NCI-H1417 treated with DMSO at 0.1 percent for 48 hours (cell line): ENCODE measurements at places on chromosomes 13 and 19.
A peak's percentile ranks its signal among the peaks of the same experiment; 100 is the strongest.

DNA sequence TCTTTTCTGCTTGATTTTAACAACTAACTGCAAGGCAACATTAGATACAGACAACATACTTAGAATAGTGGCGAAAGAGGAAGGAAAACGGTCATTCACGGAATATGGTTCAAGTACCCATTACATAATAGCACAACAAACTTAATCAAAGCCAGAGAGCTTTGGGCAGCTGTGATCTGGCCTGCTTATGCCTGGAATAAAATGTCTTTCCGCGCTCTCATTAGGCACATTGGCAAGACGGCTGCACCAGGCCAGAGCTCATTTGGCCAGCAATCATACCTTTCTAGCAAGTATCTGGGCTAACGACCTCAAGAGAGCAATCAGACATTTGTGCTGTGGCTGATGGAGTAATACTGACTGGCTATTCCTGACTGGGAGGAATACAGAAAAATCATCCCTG lies 112.8 kb downstream of the NALCN start:
- DNase-seq = no peak

DNA sequence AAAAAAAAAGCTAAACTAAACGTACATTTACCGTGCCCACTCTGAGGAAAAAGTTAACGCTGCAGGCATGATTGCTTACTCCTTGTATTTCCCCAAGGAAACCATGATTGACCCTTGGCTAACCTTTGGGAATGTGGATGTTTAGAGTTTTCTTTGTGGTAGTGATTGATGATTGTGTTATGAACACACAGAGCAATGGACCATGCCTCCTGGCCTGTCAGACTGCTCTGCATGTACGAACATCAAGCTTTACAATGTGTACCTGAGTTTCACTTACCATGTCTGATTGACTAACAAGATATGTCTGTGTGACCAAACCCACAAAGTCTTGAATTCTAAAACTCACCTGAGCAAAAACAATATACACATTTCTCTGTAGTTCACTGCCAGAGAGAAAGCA lies 35.1 kb downstream of the MYCBP2 start:
- DNase-seq = no peak

GRCh38 chr19:897442-898039 lies 4.3 kb downstream of the RNU6-9 start:
- no peak for DNase-seq

GRCh38 chr13:73924607-73925006 lies 209.6 kb downstream of the KLF12 start:
- DNase-seq = no peak

DNA sequence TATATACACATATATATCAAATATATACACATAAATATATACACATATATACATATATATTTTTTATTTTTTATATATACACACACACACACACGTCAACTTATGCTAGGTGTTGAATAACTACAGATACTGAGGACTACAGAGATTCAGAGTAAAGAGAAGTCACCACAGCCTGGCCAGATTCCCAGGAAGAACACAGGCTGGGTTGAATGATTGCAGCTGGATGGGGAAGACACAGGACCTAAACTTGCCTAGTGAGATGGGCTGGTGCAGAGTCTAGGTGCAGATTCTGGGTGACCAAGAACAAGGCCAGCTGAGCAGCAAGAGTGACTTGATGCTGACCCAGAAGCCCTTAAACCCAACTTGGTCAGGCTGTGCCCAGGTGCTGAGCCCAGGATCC lies 241.3 kb downstream of the KCTD12 start:
- DNase-seq = no peak

DNA sequence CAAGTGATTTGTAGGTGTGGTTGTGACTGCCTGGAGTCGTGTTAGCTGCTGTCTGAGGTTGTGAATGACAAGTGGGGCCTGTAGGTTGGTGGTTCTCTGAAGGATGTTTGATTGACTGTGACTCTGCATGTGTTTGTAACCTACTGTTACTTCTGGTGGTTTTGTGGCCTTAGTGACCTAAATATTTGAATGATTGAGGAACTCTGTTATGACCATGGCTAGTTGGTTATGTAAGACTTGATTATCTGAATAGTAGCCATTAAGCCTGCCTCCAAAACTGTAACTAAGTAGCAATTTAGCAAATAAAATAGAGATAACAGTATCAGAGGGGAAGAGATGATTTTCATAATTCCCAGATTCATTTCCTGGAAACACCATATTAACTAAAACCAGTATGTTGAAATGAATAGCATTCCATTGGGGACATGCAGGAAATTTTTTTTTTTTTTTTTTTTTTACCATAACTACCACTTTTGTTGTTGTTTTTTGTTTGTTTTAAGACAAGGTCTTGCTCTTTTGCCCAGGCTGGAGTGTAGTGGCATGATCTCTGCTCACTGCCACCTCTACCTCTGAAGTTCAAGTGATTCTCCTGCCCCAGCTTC lies 865 bp downstream of the ZNF382 start:
- DNase-seq = no peak

DNA sequence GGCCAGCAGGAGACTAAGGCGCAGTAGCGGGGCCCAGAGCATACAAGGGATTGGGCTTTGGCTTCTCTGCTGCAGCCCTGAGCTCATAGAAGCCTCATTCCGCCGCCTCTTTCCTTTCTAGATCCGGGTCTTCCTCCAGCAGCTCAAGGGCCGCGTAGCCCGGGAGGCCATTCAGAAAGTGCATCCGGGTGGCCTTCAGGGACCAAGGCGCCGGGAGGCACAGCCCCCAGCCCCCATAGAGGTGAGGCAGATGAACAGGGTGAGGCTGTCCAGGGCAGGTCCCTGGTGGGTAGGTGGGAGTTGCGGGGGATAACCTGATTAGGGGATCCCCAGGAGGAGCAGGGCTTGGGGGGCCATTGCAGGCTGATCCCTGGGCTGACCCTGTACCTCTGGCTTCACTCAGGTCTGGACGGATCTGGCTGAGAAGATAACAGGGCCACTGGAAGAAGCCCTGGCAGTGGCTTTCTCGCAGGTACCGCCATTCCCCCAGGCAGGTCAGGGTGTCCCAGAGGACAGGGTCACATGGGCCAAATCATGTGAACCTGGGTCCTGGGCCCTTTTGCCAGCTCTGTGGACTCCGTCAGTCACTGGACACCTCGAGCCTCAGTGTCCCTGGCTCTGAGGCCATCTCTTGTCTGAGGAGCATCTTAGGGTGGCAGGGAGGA lies 1.3 kb downstream of the SNAPC2 start:
- no peak for DNase-seq

DNA sequence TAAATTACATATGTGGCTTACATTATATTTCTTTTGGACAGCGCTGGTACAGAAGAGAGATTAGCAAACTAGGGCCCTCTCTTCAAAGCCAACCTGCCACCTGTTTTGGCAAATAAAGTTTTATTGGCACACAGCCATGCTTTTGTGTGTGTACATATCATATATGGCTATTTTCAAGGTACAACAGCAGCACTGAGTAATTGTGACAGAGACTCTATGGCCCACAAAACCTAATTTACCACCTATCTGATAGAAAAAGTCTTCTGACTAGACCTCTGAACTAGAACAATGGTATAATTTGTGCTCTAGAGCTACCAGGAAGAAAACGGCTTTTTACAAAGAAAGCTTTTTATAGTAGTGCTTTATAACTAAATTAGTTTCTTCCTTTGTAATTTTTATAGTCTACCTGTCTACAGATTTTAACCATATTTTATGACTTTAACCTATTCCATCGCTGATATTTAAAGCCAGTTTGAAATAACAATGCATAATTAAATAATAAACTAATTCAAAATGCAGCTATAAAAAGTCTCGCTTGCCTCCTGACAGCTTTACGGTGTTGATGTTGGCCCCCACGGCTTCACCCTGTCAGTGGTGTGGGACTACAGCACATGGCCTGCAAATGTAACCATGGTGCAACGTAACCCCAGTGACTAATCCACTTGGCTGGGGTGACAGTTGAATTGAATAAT lies 17.7 kb upstream of the DPY19L3 start:
- DNase-seq = no peak

DNA sequence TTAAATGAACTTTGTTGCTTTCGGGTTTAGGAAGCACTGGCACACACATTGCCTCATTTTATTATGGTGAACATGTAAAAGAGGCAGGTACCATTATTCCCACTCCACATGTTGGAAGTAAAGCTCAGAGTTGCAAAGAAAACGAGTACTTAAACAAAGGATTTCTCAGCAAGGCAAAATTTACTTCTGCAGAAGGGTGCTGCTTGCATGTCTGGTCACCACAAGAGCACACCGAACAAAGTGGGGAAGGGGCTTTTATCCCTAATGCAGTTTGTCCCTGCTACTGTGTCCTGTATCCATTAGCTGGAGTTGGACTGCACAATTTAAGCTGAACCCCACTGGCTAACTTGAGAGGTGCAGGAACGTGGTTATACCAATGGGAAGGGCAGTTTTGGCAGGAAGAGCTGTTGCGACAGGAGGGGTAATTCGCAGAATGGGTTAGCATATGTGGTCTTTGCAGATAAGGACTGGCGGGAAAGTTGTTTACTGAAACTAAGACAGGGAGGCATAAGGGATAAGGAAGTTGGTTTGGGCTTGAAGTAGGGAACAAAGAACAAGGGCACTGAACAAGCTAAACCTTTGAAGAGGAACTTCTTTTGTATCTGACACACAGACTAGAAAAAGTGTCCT lies 545.5 kb downstream of the UQCRFS1 start:
- DNase-seq = no peak

DNA sequence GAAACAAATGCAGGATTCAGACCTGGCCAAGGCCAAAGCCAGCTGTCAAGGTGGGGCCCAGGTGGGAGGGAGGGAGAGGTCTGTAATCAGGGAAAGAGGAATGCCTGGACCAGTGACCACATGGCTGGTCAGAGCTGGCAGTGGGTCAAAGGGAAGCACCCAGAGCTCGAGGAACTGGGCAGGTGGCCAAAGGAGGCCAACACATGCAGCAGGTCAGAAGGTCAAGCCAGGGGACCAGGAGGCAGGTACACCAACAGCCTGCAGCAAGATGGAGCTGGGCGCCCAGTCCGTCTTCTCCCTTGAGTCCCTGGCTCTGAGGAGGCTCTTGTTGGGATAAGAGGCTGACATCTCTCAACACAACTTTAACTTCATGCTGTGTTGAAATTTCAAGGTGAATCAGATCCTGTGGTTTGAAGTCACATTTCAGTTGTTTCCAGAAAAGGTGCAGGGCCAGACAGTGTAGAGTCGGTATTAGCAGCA lies 17.1 kb downstream of the GPATCH1 start:
- DNase-seq = no peak

DNA sequence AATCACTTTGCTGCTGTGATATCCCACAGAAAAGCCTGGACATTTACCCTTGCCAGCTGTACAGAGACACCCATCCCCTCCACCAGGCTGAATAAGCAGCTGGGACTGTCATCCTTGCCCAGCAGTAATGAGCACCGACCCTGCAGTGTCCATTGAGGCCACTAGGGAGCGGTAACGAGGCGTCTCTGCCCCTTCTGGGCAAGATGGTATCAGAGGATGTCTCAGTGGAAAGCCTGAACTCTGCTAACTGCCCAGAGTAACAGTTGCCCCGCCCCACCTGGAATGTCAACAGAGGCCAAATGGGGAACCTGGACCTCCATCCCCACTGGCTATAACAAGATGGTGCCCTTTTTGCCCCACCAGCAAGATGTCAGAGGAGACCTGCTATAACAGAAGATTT lies 22.8 kb upstream of the CEACAM20 start:
- DNase-seq = no peak

DNA sequence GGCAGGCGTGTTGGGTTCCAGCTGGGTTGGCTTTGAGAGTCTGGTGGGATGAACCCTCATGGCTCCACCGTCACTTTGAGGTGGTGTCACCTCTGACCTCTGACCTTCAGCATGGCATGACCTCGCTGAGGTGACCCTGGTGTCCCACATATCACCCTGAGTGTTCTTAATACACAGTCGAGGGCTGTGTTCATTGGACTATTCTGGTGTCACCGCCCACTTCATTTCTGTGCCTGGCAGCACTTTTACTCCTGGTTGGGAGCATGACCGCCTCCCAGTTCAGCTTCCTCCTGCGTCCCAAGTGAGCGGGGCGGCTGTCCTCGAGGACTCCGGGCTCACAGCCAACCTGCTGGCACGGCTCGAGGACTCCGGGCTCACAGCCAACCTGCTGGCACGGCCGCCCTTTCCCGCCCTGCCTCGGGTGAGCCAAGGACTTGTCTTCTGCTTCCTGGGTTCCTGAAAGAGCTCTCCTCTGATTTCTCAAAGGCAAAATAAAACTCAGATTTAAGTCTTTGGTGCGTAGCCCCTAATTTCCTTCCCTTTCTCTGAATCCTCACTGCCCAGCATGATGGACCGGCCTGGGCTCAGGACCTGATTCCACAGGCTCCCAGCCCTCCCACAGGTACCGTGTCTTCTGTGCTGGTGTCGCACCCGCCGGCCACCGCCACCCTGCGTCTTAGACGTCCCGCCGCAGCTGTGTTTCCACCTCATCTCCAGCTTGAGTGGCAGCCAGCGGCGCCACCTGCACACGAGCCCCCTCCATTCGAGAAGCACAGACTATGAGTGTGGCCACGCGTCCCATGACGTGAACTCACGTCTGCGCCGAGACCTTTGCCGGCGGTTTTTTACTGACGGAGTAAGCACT lies 10.4 kb downstream of the ATP4B start:
- peak; percentile 81 for DNase-seq

DNA sequence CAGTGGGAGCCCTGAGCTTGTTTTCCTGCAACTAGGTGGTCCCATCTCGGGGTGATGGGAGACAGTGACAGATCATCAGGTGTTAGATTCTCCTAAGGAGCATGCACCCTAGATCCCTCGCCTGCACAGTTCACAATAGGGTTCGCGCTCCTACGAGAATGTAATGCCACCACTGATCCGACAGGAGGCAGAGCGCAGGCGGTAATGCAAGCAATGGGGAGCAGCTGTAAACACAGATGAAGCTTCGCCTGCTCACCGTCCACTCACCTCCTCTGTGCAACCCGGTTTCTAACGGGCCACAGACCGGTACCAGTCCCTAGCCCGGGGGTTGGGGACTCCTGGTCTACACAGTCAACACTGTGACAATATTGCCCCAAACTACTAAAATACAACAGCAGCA lies 38.8 kb downstream of the CARD8 start:
- no peak for DNase-seq

GRCh38 chr13:101455863-101456262 lies 3.4 kb downstream of the ITGBL1 start:
- no peak for DNase-seq

- DNase-seq = no peak
These were observed 12.2 kb downstream of the NFIX start for GRCh38 chr19:13007292-13008045.

DNA sequence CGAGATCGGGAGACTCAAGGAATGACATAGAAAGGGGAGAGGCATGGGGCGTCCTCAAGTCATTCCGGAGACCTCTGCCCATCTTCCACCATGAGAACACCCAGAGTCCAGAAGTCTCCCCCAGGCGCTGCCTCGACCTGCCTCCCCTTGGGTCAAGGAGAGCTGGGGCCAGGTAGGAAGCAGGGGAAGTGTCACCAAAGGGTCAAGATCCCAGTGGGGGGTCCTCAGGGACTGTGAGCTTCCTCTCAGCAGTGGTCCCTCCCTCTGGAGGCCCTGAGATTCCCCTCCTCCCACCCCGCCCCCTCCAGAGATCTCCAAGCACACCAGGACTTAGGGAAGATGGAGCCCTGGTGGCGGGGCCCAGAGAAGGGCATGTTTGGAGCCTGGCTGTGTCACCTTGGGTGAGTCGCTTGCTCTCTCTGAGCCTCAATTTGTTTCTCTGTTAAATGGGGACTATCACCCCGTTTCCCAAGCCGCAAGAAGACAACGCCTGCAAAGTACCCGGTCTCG lies 919 bp downstream of the DACT3 start:
- no peak for DNase-seq
